ENCODE measurements at places on chromosomes 2 and 18.

DNA sequence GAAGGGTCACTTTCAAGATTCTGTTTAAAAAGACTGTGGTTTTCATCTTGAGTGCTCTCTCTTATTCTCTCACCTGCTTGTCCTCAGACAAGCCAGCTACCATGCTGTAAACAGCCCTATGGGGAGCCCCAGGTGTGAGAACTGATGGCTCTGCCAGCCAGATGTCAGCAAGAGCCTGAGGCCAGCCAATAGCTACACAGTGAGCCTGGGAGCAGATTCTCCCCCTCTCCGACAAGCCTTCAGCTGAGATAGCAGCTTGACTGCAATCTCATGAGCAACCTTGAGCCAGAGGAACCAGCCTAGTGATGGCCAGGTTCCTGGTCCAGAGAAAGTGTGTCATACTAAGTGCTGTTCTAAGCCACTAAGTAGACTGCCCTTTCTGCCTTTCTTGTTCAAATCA is 272.1 kb downstream of the NAPG start:
- DNase-seq: no peak

DNA sequence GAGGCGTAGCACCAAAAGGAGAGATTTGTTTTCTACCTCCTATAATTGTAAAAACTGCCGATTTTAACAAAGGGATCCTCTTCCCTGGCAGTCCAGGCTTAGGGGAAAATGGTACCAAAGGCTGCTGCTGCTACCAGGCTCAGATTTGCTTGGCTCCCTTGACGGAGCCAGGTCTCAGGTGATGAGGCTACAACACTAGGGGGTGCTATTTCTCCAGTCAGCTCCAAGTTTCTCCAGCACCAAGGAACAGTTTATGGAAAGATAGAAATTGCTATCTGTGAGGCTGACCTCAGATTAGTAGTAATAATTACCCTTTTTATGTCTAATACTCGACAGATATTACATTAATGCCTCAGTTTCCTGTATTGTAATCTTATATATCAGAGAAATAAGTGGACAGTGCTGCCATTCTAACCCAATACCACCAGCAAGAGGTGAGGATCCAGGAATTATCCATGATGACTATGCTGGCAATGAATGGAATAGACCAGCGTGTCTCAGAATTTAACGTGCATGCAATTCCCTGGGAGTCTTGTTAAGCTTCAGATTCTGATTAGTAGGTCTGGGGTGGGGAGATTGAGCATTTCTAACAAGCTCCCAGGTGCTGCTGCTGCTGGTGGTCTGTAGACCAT is 111.3 kb downstream of the ESCO1 start:
- peak; percentile 42 for DNase-seq

DNA sequence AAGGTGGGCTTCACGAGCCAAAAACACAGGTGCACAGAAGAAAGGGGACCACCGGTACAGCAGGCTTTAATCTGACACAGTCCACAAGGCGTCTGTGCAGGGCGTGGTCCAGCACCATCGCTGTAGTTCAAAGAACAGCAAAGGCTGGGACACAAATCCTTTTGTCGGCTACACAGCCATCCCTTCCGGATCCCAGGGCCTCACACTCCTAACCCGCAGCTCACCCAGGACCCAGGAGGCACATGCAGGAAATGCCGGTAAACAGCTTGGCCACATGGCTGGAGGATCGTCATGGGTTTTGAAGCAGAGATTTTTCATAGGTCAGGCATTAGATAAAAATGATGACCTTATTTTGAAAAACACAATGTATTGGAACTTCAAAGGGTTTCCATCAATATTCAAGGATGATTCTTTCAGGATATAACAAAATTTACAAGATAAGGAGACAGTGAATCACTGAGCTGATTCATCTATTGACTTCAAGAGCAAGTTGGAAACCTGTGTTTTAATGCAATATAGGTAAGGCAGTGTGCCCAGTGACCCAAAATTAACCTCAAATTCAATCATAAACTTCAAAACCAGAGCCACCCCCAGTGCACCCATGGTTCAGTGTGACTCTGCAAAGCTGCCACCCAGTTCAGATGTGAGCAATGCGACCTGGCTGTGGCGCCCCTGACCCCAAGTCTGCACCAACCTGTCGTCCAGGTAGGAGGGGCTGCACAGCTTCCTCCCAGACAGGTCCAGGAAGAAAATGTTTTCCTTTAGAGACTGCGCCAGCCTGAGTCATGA is 74.4 kb downstream of the TMEM18 start:
- DNase-seq: no peak

- no peak for DNase-seq
These were observed 12.1 kb upstream of the KDSR start for GRCh38 chr18:63378919-63379638.

- no peak for DNase-seq
These were observed 215.3 kb upstream of the SETBP1 start for GRCh38 chr18:44465381-44465841.

DNA sequence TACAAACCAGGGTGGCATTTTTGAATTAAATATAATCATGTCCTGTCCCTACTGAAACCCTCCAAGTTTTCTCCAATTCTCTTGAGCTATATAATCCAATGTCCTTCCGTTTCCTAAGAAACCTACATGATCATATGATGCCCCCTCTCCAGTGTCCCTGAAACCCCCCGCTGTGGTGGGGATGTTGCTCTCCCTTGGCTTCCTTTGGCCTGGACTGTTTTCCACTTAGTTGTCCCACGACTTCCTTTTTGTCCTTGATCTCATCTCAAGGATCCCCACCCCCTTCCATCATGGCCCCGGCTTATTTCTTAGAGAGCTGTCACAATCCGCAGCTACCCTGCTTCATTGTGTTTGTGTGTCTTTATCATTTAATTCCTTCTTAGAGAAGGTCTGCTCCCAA is 43.8 kb downstream of the TMEM18 start:
- DNase-seq: no peak

GRCh38 chr18:59870623-59871130 is 29.1 kb upstream of the PMAIP1 start:
- DNase-seq: no peak

DNA sequence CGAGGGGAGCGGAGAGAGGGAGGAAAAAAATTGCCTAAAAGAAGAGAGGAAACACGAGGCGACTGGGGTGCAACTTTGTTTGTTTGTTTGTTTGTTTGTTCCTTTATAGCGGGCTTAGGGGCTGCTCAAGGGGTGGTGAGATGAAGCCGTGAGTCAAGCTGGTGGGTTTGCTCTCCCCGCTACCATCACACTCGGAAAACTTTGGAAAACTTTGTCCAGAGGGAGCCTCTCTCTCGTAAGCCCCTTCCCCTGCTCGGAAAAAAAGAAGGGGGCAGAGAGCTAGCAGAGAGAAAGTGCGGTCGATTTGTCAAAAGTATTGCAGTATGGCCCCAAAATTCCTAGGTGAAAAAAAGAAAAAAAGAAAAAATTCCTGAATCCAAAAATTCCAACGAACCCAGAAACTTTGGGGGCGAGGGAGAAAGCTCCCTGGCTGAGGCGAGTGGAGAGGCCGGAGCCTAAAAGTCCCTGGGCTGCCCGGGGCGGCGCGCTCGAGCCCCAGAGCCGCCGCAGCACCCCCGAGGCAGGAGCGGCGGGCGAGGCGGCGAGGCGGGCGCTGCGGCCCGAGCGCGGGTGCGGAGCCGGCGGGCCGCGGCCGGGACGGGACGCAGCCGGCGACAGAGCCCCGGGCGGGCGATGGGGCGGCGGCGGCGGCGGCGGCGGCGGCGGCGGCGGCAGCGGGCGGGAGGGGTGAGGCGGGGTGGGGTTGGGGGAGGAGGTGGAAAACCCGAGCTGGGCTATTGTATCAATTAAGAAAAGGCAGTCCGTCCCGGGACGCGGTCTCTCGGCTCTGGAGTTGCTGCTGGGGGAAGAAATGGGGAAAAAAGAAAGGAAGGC is 558 bp upstream of the CYP26B1 start:
- DNase-seq: no peak

GRCh38 chr2:10085043-10085667 is 4.9 kb upstream of the CYS1 start:
- DNase-seq: no peak
